SJSA1 (cell line): ENCODE measurements at places on chromosomes 2 and 18. TPM values are rescaled to one million over a fixed set of nuclear protein-coding genes. Genes with fewer than 3 reads are reported as not detected.
A peak's percentile ranks its signal among the peaks of the same experiment; 100 is the strongest.

REG1B gene
- total RNA-seq = not detected in 2 replicates

TNFAIP6 gene
- total RNA-seq = 1.3 and 1.5 TPM in 2 replicates

SRD5A2 gene
- total RNA-seq = not detected in 2 replicates

GPR35 gene
- 0.13 TPM in 1 of 2 replicates, not detected in the other for total RNA-seq

TCF7L1 gene
- total RNA-seq = 0.68 and 1.3 TPM in 2 replicates

NEB gene
- total RNA-seq = 0.03 TPM in 1 of 2 replicates, not detected in the other

MEP1B gene
- total RNA-seq = not detected in 2 replicates

AMER3 gene
- total RNA-seq = not detected in 2 replicates

SLC5A6 gene
- total RNA-seq = 40.8 and 42.0 TPM in 2 replicates

- no peak for DNase-seq
- no peaks in the 10 kb centered on the region for H3K36me3 ChIP-seq
- H3K27me3 ChIP-seq = 0 out of 2 replicates have a peak, but pooled peaks cover 6% of the 10 kb centered on the region
- no peak overlapping the region for H3K27ac ChIP-seq
- H3K4me3 ChIP-seq = no peak overlapping the region
- peaks cover 4% of the 10 kb centered on the region; the same call in 1 of the 2 replicates for H3K4me1 ChIP-seq
These were observed 3.0 kb upstream of the ZNF516 start for GRCh38 chr18:76498064-76498463.

GRCh38 chr2:105411720-105412407, 13.0 kb upstream of the FHL2 start:
- no peaks in the 10 kb centered on the region for H3K27me3 ChIP-seq
- H3K36me3 ChIP-seq = no peaks in the 10 kb centered on the region
- H3K4me3 ChIP-seq = no peak overlapping the region

DNA sequence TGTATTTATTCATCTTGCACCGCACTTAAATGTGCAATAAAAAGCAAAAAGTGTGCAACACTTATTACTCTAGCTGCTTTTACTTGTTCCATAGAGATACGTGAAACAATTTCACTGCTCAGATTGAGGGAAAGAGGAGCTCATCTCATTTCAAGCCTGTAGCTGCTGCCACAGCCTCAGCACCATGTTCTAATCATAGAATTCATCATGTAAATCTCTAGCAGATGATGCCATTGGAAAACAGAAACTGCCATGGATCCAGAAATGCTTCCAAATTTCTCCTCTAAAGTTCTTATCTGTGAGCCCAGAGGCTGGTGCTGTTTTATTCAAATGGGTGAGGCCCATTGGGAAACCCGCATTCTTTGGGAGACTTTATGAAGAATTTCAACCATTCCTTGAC, 2.0 kb downstream of the CDC42EP3 start:
- no peak for DNase-seq
- H3K27ac ChIP-seq = no peak overlapping the region
- H3K4me1 ChIP-seq = peaks cover 30% of the 10 kb centered on the region

DNA sequence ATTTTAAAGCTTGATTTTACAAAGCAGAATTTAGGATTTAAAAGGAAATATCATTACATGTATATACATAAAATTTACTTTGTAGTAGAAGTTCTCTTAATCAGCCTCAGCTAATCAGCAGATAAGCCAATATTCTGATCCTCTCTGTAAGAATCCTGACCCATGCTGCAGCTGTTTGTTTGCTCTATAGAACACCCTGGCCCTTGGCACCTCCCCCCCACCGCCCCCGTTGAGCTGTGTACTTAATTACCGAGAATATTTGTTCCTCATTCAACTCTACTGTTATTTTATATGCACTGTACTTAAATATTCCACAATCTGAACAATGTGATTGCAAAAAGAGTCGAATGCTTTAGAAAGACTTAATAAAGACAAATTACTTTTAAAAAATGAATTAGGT, 98.0 kb downstream of the EVA1A start:
- peaks cover 24% of the 10 kb centered on the region for H3K4me1 ChIP-seq
- H3K27ac ChIP-seq = no peak overlapping the region
- H3K4me3 ChIP-seq = no peak overlapping the region
- H3K36me3 ChIP-seq = no peaks in the 10 kb centered on the region

DNA sequence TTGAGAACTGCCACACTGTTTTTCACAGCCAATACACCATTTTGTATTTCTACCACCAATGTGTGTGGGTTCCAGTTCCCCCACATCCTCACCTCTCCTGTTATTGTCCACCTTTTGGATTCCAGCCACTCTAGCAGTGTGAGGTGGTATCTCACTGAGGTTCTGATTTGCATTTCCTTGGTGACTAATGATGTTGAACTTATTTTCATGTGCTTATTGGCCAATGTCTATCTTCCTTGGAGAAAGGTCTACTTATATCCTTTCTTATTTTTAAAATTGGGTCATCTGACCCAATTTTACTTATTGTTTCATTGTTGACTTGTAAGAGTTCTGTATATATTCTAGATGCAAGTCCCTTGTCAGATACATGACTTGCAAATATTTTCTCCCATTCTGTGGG, 9.1 kb upstream of the HPCAL1 start:
- DNase-seq = no peak
- H3K4me1 ChIP-seq = peaks cover 29% of the 10 kb centered on the region
- H3K4me3 ChIP-seq = no peak overlapping the region

- peak; percentile 28 for DNase-seq
- H3K4me3 ChIP-seq = no peak overlapping the region
- 0 out of 2 replicates have a peak overlapping the region, but pooled peaks have one; percentile 31 for H3K27ac ChIP-seq
- peaks cover 42% of the 10 kb centered on the region for H3K4me1 ChIP-seq
These were observed 25.1 kb upstream of the CAB39 start for GRCh38 chr2:230687498-230687897.

DNA sequence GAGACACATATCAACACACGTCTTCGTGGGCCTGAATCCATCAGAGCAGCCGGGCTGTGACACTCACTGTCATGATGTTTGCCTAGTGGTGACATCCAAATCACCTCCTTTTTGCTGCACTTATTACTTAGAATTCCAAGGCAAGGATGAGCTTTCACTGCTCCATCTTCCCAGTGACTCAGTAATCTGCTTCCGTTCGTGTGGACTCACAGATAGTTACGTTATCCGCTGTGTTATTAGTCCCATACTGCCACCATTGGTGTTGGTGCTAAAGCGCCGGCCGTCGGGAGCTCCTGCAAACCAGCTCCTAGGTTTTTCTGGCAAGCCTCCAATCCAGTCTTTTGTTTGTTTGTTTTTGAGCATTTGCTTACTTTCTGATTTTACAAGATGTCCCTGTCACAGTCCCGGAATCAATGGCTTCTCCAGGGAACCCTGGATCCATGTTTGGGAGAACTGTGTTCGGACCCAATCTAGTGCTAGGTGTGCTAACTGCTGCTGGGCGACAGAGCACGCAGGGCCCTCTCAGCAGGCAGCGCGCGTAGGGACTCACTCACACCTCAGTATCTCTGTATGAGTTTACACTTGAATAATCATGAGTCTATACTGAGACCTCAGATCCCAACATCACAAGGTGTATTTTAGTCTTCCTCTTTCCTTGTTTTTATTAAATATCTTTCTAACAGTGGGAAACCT, 42.6 kb downstream of the HDAC4 start:
- no peak overlapping the region for H3K27ac ChIP-seq
- H3K36me3 ChIP-seq = no peaks in the 10 kb centered on the region
- H3K4me3 ChIP-seq = no peak overlapping the region
- no peaks in the 10 kb centered on the region for H3K27me3 ChIP-seq
- no peak for DNase-seq

- no peaks in the 10 kb centered on the region for H3K4me1 ChIP-seq
- H3K27ac ChIP-seq = no peak overlapping the region
- H3K36me3 ChIP-seq = no peaks in the 10 kb centered on the region
- H3K4me3 ChIP-seq = no peak overlapping the region
- no peaks in the 10 kb centered on the region for H3K27me3 ChIP-seq
These were observed 117.2 kb upstream of the OTX1 start for GRCh38 chr2:62933398-62933917.

DNA sequence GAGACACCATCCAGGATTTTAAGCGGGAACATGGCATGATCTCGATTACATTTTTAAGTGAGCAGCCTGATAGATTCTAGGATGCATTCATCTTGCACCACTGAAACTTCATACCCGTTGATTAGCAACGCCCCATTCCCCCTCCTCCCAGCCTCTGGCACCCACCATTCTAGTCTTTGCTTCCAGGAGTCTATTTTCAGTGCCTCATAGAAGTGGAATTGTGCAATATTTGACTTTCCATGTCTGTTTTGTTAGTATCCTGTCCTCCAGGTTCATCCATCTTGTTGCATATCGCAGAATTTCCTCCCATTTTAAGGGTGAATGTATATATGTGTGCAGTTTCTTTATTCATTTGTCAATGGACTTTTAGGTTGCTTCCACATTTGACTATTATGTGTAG, 20.9 kb upstream of the SLC66A3 start:
- H3K36me3 ChIP-seq = no peaks in the 10 kb centered on the region
- DNase-seq = no peak
- no peak overlapping the region for H3K4me3 ChIP-seq
- no peak overlapping the region for H3K27ac ChIP-seq

DNA sequence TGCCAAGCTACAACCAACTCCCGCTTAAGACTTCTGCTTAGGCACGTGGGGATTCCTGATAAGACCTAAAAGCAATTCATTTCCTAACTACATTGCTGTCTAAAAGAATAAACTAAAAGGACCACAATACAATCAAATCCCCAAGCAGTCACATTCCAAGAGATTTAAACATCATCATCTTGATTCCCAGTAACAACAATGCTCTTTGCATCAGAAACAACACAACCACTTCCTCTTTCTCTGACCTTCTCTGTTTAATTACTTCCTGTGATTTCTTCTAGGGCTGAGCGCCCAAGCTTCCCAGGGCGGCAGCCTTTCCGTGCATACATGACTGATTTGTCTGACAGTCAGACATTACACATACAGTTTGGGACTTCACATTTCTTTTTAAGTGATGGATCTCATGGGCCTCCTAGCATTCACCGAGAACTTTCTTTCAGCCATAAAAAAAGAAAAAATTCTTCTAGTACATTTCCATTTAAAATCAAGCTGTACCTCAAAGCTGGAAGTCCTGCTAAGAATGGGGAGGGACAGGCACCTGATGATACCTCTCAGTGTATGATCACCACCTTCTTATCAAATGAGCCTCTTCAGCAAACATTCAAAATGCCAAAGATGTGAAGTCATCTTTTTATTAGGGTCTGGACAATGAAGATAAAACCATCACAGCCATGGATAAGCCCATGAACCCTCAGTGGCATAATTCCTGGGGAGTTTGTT, 11.5 kb downstream of the SPRED2 start:
- DNase-seq = peak; percentile 88
- no peak overlapping the region for H3K4me3 ChIP-seq
- H3K36me3 ChIP-seq = no peaks in the 10 kb centered on the region
- peak overlapping the region; percentile 61 for H3K27ac ChIP-seq

GRCh38 chr2:223925106-223925505, 20.0 kb downstream of the WDFY1 start:
- no peak for DNase-seq
- H3K4me3 ChIP-seq = no peak overlapping the region
- H3K4me1 ChIP-seq = peaks cover 23% of the 10 kb centered on the region
- peaks cover 67% of the 10 kb centered on the region for H3K36me3 ChIP-seq

- no peaks in the 10 kb centered on the region for H3K4me1 ChIP-seq
- no peak for DNase-seq
- H3K27ac ChIP-seq = no peak overlapping the region
- H3K36me3 ChIP-seq = no peaks in the 10 kb centered on the region
- no peaks in the 10 kb centered on the region for H3K27me3 ChIP-seq
These were observed 280.5 kb downstream of the MBD5 start for GRCh38 chr2:148301362-148301761.

DNA sequence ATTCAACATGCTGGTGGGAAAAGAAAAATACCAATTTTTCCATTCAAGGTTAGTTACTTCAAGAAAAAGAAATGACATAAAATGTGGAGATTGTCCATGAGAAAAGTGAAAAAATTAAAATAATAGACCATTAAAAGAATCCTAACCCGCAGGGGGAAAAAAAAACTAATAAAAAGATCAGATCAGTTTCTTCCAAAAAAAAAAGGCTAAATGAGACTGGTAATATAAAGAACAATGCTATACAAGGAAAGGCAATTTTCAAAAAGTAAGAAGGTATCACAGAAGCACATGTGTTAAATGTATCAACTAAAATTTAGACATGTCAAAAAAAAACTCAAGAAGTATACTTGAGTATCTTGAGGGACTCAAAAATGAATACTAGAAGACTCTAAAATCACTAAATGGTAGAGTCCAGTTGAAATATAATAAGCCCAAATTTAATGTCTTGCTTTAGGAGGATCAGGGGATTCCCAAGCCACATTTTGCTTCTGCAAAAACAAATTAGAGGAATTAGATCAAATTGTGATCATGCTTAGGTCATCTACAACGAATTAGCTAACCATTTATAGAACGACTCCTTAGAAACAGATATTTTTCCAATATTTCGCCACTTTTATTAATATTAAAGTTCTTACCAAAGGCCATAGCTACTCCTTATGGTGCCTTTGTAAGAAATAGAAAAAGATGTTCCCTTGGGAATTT, 35.8 kb upstream of the GLS start:
- H3K36me3 ChIP-seq = no peaks in the 10 kb centered on the region
- no peak overlapping the region for H3K4me3 ChIP-seq
- no peak overlapping the region for H3K27ac ChIP-seq

GRCh38 chr2:137525132-137525531, 439.1 kb upstream of the HNMT start:
- no peaks in the 10 kb centered on the region for H3K36me3 ChIP-seq
- no peaks in the 10 kb centered on the region for H3K4me1 ChIP-seq
- no peak overlapping the region for H3K27ac ChIP-seq
- H3K27me3 ChIP-seq = no peaks in the 10 kb centered on the region
- no peak overlapping the region for H3K4me3 ChIP-seq

DNA sequence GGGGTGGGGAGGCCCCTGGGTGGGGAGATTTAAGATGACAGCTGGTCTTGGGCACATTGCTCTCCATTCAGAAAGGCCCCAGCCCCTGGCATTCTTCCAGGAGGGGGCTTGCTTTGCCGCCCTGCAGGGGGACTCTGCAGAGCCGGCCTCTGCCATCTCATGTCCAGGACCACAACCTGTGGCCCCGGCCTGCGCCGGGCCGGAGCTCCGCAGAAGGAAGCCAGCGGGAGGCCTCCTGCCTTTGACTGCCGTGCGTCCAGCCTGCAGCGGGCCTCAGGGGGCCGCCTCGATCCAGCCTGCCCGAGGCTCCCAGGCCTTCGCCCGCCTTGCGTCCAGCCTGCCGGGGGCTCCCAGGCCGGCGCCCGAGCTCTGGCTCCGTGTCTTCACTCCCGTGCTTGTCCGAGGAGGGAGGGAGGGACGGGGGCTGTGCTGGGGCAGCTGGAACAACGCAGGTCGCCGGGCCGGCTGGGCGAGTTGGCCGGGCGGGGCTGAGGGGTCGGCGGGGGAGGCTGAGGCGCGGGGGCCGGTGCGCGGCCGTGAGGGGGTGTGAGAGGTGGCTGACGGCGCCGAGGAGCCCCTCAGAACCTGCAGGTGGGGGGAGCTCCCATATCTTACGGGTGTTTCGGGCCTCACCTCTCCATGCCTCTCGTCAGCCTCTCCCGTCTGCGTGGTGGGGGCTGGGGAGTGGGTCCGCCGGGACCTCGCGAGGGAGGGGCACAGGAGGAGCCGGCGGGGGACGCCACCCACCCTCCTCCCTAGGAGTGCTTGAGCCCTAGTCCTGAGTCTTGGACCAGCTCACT, 20.4 kb downstream of the GPC1 start:
- H3K4me3 ChIP-seq = no peak overlapping the region
- peaks cover 4% of the 10 kb centered on the region; the same call in 1 of the 2 replicates for H3K27me3 ChIP-seq
- peaks cover 12% of the 10 kb centered on the region for H3K4me1 ChIP-seq

- no peak overlapping the region for H3K27ac ChIP-seq
- DNase-seq = no peak
- H3K27me3 ChIP-seq = no peaks in the 10 kb centered on the region
- H3K36me3 ChIP-seq = no peaks in the 10 kb centered on the region
- H3K4me3 ChIP-seq = no peak overlapping the region
- peaks cover 12% of the 10 kb centered on the region for H3K4me1 ChIP-seq
These were observed 1235.4 kb downstream of the LRP1B start for GRCh38 chr2:140895378-140895777.

- no peak overlapping the region for H3K4me3 ChIP-seq
- no peaks in the 10 kb centered on the region for H3K27me3 ChIP-seq
- no peak overlapping the region for H3K27ac ChIP-seq
- peaks cover 8% of the 10 kb centered on the region for H3K4me1 ChIP-seq
- no peaks in the 10 kb centered on the region for H3K36me3 ChIP-seq
These were observed 12.0 kb upstream of the MBP start for GRCh38 chr18:77144451-77145118.
